Prostate gland (tissue), 2 donors: ENCODE measurements at places on chromosomes 12 and 14.
A peak's percentile ranks its signal among the peaks of the same experiment; 100 is the strongest.

- no peak for DNase-seq
Measured at GRCh38 chr14:88882236-88882635, 57.8 kb downstream of the TTC8 start.

- no peak for DNase-seq
Measured at GRCh38 chr12:89632778-89633177, 75.9 kb downstream of the ATP2B1 start.

DNA sequence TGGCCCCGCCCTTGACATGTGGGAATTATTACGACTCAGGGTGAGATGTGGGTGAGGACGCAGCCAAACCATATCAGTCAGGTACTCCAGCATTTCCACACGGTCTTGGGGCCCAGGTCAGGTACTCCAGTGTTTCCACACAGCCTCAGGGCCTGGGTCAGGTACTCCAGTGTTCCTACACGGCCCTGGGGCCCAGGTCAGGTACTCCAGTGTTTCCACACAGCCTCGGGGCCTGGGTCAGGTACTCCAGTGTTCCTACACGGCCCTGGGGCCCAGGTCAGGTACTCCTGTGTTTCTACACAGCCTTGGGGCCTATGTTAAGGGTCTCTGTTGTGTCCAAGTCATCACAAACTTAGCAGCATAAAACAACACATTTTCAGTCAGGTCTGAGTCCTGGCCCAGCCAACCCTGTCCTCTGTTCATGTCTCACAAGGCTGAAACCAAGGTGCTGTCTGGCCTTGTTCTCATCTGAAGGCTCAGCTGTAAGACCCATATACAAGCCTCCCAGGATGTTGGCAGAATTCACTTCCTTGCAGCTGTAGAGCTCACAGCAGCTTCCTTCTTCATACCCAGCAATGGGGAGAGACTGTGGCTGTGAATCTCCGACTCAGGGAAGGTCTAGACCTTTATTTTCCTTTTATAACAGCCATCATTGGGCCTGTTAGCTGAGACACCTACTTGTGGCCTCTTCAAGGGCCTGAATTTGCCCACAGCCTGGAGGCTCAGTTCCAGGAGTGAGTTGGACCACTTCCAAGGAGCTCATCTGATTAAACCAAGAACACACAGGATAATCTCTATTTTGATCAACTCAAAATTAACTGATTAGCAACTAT, 107.6 kb upstream of the SFSWAP start:
- no peak for DNase-seq

DNA sequence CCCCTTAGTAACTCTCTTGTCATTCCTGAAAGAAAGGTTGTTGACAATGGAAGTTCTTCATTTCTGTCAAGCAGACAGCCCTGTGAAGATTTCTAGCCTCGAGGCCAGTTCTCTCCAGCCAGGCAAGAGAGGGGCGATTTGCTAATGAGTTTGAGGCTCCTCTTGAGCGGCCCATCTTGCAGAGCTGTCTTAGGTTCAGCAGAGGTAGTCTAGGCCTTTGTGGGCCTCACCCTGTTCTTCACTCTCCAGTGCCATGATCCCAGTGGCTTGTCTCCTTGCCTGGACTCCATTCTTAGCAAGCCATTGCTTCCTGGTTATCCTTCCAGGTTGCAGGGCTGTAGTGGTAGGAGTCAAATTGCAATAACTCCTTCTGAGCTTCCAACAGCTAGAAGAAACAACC, 9.7 kb downstream of the TPH2 start:
- no peak for DNase-seq

GRCh38 chr14:20690848-20691640, 2.5 kb downstream of the ANG start:
- DNase-seq = peak; percentile 63

- no peak for DNase-seq
Measured at GRCh38 chr14:101237252-101237616, 324.1 kb upstream of the DIO3 start.

- no peak for DNase-seq
Measured at GRCh38 chr12:81005606-81006005, 67.9 kb upstream of the LIN7A start.

DNA sequence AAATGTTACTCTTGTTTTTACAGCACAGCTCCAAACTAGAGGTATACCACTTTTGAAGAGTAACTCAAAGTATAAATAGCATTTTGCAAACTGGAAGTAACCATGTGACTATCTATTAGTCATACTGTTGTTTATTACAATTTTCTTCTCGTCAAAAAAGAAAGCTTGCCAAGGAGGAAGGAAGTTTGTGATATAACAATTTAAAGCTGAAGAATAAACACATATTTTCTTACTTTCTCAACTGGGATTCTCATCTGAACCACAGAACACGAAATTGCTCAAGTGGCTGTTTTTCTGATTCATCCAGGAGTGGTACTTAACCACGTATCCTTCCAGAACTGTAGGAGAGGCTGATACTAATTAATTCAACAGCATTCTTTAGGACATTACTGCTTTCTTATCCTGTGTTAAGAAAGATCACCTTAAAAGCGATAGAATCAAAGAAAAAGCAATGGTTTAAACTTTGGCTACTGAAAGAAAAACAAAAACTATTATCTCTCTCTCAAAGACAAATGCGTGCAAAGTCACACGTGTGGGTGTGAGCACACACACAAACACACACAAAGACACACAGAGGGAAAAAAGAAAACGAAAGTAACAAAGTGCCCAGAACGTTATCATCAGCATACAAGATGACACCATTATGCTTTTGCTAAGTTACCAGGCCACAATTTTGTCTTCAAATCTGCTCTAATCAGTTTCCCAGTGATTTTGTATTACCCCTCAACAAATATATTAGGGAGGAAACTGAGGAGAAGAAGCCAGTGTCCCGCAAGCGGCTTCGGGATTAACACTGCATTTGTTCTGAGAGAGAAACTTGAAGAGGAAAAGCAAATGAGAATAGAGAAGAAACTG, at the start of gene CLEC2B:
TSS of gene CLEC2B (minus strand) at position 48 of the 855 bp plus-strand sequence.
- DNase-seq = no peak

- no peak for DNase-seq
Measured at GRCh38 chr14:70239802-70240201, 51.1 kb upstream of the SLC8A3 start.

- DNase-seq = no peak
Measured at GRCh38 chr12:6959805-6960592, 8.8 kb downstream of the PTPN6 start.

- DNase-seq = no peak
Measured at GRCh38 chr12:65155784-65156183, 13.6 kb upstream of the LEMD3 start.

GRCh38 chr12:1377681-1378080, 216.7 kb downstream of the FBXL14 start:
- no peak for DNase-seq

DNA sequence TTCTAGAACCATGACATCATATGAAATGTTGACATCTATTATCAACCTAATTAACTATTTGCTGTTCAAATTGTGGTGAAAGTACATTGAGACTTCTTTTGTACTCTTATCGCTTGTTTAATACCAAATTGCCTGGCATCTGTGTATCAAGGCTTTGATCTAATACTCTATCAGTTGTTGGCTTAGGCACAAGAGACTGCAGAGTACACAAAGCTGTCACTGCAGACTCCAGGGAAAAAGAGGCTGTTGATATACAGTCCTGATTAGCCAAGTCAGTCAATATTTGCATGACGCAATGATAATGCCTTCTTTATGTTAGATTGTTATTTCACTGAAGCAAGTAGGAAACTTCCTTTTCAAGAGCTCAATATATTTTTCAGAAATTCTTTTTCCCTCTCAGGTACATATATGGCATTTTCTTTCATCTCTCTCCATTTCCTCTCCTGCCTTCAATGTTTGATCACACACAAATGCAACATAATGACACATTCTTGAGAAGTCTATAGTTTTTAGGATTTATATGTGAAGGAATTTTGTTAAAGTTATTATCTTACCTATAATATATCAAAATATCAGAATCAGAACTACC, 32.3 kb upstream of the PTCSC3 start:
- peak; percentile 33 for DNase-seq

GRCh38 chr12:132559652-132560363, 50.6 kb downstream of the LRCOL1 start:
- DNase-seq = peak; percentile 29

DNA sequence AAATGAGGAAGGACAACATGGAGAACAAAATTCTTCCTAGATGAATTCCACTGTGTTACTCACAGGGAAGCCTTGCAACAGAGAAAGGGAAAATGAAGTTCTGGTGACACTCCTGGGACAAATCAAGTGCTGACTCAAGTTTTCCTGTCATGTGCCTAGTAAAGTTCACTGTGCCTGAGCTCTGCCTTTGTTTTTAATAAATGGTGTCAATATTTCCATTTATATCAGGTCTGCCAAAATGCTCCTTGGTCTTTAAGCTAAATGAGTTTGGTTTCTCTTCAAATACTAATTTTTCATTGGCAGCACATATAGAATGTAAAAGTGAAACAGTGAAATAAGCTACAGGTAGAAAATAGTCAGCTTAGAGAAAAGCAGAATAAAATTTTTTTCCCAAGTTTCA, 33.0 kb downstream of the HIGD1C start:
- DNase-seq = peak; percentile 26

GRCh38 chr14:90193925-90194324, 62.4 kb upstream of the PSMC1 start:
- DNase-seq = no peak

- DNase-seq = no peak
Measured at GRCh38 chr12:53050426-53051057, 677 bp downstream of the TNS2 start.
